ENCODE measurements at places on chromosomes 5 and 9.

GRCh38 chr5:53126521-53126920 is 17.0 kb upstream of the MOCS2 start:
- no peak for DNase-seq

DNA sequence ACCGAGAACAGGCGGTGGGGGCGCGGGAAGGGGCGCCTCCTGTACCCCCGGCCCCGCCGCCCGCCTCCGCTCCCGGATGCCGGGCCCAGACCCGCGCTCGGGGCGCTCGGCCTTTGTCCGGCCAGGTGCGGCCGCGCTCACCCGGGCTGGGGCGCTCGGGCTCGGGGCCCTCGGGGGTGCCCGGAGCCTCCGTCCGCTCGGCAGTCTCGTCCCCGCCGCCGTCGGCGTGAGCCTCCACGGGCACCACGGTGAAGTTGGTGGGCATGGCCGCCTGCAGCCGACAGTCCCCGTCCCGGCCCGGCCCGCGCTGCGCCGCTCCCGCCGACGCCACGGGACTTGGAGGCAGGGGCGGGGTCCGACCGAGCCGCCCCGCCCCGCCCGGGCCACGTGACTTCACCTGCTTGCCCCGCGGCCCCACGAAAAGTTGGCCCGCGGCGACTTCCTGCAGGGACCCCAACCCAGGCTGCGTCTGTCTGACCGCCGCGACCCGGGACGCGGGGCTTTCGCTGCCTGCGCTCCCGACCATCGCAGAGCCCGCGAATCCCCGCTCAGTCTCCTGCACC is at the start of gene SLC12A7:
SLC12A7 (minus strand) TSS at position 337 of the 563 bp plus-strand sequence; CDS start at position 265, 72 bp downstream.
- peak; percentile 52 for DNase-seq

DNA sequence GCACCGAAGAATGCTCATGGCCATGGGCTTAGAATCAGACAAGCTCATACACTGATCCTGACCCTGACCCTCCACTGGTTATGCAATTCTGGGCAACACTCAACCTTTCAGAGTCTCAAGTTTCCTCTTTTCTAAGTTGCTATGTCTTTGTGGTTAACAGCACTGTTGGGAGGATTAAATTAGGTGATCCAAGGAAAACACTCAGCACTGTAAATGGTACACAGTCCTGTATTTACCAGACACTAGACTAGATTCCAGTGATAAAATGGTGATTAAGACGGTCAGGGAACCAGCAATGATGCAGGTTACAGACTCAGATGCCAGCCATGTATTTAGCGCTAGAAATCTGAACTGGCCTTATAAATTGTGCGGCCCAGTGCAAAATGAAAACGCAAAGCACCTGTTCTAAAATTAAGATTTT is 8.1 kb downstream of the ARL15 start:
- DNase-seq, result no peak

GRCh38 chr5:178450121-178451028 is 139.8 kb downstream of the COL23A1 start:
- DNase-seq, result no peak

DNA sequence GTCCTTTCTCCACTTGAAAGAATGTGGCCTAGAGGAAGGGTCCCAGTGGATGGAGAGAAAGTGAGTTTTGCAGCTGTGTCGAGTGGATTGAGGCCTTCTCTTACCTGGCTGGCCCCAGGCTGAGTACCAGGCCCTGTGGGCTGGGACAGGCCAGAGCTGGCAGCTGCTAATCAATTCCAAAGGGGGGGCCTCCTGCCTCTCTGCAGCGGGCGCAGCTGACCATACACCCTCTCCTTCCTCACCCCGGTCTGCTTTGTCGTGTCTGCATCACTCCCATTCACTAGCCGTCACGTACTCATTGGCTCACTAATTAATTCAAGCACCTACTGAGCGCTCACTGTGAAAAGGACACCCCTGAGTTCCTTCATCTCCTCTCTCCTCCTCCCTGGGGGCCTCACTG is 58.4 kb upstream of the PITX1 start:
- no peak for DNase-seq

DNA sequence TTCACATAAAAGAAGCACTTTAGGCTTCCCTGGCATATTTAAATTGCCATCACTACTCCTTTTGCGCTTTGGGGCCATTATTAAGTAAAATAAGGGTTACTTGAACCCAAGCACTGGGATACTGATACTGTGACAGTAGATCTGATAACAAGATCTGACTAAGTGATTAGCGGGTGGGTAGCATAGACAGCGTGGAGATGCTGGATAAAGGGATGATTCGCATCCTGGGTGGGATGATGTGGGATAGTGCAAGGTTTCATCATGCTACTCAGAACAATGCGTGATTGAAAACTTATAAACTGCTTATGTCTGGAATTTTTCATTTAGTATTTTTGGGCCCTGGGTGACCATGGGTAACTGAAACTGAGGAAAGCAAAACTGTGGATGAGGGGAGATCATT is 75.1 kb downstream of the PTTG1 start:
- DNase-seq, result no peak

DNA sequence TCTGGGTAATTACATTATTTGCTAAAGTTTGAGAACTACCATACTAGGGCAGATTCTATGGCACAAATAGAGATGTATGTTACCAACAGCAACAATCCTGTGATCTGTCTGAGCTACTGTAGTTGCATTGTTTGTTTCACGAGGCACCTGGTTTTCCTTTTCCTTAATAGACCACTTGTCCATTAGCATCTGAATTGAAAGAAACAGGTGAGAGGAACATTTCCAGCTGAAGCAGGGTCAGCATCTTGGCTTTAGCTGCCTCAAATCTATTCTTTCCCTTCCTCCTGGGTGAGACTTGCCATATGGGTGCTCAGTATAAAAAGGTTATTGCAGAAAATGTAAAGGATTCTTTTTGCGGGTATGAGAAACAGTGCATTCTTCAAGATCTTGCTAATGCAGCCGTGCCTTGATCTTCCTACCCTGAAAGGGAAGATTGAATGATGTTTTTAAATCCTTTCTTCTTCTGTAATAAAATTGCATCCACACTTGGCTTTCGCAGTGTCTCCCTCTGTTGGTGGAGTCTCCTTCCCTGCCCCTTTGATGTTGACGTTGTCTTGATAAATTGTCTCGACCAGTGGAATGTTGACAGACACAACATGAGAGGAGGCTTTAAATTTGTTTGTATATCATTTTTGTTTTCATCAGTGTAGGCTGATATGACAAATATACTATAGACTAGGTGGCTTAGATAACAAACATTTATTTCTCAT is 118.0 kb upstream of the BRINP1 start:
- DNase-seq, result no peak

DNA sequence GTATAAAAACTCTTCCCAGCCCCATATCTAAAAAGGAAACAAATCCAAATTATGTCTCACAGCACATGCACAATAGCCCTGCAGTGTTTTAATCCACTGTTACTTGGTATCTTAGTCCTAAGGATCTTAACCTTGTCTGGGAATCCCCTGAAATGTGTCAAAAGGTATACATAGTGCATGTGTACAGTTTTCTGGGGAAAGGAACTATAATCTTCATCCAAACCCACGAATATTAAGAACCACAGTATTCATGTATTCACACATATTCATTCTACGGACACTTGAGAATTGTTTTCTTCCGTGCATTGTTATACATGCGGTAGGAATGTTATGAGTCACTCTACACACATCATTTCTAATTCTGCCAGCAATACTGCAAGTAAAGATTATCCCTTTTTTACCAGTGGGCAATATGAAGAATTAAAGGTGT is 47.8 kb upstream of the SNX2 start:
- DNase-seq, result no peak

GRCh38 chr9:133589454-133590227 is 19.5 kb downstream of the FAM163B start:
- no peak for DNase-seq

GRCh38 chr5:40797273-40798011 is 732 bp downstream of the PRKAA1 start:
- DNase-seq, result peak; percentile 46

DNA sequence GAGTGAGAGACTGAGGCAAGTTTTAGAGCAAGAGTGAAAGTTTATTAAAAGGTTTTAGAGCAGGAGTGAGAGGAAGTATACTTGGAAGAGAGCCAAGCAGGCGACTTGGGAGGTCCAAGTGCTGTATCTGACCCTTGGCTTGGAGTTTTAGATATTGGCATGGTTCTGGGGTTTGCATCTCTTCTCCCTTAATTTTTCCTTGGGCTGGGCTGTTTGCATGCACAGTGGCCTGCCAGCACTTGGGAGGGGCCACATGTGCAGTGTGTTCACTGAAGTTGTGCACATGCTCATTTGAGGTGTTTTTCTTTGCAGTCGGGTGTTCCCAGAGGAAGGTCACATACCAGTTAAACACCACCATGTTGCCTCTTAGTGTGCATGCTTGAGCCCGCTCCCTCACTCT is 464.1 kb downstream of the DMRT2 start:
- DNase-seq, result no peak

DNA sequence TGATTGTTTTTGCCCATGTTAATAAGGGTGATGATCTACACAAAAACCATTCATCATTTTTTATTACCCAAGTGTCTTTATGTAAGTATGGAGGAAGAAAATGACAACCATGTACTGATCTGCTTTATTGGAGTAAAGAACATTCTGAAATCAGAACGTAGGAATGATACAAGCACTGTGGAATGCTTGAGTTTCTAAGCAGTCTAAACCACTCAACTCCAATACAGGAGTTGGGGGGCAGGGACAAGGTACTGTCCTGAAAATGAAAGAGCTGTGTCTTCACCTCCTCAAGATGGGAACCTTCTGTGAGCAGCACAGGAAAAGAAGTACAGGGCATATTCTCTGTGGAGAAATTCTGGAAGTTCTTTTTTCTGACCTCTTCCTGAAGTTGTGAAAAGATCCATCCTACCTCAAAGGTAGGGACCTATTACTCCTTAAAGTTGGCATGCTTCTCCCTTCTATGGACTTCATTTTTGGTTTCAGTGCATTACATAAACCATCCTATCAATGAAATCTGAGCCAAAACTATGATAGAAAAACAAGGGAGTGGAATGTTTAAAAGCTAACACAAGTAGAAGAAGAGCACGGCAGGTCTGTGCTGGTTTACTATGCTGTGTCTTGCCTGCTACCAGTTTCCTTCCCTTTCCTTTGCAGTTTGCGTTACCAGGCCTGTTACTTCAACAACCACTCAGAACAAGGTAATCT is 202.6 kb downstream of the SEMA5A start:
- DNase-seq, result no peak

DNA sequence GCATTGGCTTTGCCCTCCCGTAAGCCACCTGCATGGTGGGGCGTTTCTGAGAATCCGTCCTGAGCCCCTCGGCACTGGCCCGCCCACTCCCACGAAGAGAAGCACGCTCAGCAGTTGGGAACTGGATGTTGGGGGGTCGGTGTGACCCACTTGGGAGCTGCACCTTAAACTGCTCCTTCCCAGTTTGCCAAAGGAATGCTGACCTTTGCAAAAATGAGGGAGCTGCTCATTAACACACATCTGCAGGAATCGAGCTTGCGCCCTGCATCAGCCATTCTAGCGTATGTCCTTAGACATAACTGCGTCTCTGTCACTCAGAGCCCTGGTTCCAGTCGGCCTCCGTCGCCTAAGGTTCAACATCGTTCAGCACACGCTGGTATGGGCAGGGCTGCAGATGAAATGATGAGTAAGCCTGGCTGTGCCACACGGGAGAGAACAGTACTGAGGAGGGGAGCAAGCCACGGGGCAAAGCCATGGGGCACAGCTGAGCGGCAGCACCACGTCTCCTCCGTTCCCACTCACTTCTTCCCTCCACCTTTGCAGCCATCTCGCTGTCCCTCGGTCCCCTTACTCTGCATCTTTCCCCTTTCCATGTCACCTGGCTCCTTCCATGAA is 28.8 kb upstream of the NCS1 start:
- DNase-seq, result no peak

DNA sequence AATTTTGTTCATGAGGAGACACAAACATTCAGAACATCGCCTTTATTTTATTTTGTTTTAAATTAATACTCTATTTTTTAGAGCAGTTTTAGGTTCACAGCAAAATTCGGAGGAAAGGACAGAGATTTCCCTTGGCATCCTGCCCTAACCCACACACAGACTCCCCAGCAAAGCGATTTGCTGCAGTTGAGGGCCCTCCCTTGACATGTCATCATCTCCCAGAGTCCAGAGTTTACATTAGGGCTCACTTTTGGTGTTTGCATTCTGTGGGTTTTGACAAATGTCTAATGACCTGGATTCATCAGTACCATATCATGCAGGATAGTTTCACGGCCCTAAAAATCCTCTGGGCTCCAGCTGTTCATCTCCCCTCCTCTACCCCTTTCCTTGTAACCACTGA is 33.6 kb upstream of the COL5A1 start:
- DNase-seq, result no peak

DNA sequence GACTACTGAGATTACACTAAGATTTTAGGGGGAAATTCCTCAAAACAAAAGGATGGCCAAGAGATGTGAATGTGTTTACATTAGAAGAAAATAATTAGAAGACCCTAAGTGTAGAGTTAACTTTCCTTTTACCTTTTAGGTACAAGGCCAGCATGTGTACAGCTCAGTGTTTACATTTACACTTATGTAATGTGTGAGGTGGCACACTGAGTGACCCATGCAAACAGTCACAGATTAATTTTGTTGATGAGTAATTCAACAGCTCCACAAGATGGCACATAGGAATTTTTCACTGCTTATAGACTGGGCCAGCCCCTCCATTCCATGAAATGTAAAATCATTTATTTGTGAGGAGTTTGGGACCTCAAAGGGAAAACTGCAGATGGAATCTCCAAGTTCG is 90.1 kb upstream of the SLC12A2 start:
- no peak for DNase-seq

DNA sequence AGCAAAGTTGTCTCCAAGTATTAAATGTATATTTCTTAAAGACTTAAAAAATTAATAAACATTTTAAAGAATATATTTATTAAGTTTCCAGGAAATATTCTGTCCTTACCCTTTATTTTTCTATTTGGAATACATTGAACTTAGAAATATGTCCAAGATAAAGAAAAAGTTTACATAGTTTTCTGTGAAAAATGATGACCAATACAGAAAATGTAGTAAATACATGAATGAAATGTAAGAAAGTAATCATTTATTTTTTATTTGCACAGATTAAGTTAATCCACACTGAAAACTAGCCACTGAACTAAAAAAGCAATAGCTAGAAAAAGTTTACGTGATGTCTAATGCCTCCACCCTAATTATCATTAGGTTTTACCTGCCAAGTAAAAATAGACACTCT is 273.2 kb downstream of the ARL15 start:
- no peak for DNase-seq

DNA sequence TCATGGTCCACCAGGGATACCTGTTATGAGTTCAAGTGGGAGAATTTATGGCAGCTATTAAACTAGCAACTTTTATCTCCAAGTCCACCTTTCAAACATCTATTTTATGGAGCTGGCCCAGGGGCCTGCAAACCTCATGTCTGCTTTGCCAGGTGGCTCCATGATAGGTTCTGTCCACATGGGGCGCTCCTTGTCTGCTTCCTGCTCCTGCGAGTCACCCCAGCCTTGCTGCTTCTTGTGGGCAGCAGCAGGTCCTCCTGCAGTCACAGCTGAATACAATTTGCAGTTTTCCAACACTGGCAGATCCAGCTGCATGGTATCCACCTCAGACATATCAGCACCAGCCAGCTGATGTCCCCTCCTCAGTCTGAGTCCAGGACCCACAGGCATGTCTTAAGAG is 39.6 kb upstream of the FRRS1L start:
- no peak for DNase-seq
